ENCODE measurements at places on chromosomes 1 and 21. TPM values are rescaled to one million over a fixed set of nuclear protein-coding genes. Genes with fewer than 3 reads are reported as not detected.

- DNase-seq = no peak
Observed at GRCh38 chr1:19920132-19920710, 3.2 kb downstream of the PLA2G2E start.

GRCh38 chr1:68103884-68104554 lies 53.6 kb upstream of the DIRAS3 start:
- no peak for DNase-seq

DNA sequence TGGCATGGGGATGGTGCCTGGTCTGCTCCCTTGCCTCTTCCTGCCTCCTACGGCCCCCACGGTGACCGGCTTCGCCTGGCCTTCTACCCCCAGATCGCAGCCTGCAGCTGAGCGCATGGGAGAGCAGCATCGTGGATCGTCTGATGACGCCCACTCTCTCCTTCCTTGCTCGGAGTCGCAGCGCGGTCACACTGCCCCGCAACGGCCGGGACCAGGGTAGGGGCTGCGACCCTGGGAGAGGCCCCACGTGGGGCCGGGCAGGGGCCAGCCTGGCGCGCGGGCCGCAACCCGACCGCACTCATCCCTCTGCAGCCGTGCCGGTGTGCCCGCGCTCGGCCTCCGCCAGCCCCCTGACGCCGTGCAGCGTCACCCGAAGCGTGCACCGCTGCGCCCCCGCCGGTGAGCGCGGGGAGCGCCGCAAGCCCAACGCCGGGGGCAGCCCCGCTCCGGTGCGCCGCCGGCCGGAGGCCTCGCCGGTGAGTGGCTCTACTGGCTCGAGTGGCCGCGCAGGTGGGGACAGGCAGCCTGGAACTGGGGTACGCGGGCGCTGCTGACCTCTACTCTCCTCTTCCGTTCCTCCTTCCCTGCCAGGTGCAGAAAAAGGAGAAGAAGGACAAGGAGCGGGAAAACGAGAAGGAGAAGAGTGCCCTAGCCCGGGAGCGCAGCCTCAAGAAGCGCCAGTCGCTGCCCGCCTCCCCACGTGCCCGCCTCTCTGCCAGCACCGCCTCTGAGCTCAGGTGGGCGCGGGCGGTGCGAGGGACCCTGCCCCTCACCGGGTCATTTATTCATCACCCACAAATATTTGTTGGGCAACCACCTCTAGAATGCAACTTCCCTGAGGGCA lies 20.4 kb downstream of the MAP7D1 start:
- no peak for DNase-seq

DNA sequence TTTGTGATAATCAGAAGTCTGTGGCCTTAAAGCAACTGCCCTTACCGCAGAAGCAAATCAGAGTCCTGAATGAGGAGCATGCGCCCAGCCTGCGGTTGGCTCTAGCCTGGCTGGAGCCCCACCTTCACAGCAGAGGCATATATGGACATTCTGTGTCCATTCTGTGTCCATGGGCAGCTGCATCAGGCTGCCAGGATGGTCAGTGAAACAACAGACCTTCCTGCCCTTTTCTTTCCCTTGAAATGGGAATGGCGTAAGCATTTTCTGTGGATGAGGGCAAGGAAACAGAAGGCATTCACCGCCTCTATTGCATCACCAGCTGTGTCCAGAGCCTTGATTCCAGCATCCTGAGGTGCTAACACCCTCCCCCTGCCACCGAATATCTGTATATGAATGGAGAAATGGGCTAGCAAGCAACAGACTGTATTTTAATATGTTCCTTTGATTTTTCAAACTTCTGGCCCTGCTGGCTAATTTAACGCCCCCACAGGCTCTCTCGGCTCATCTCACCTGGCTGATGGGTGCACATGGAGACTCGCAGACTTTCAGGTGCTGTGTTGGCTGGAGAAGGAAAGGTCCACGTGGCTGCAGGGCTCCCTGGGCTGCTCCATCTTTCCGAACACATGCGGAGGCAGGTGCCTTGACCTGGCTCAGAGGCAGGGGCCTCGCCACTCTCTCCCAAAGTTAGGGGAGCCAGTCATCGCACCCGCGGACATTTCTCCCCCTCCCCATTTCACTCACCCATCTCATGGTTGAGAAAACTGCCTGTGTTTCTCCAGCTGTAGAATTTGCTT lies 159.2 kb downstream of the GALNT2 start:
- DNase-seq = no peak

DNA sequence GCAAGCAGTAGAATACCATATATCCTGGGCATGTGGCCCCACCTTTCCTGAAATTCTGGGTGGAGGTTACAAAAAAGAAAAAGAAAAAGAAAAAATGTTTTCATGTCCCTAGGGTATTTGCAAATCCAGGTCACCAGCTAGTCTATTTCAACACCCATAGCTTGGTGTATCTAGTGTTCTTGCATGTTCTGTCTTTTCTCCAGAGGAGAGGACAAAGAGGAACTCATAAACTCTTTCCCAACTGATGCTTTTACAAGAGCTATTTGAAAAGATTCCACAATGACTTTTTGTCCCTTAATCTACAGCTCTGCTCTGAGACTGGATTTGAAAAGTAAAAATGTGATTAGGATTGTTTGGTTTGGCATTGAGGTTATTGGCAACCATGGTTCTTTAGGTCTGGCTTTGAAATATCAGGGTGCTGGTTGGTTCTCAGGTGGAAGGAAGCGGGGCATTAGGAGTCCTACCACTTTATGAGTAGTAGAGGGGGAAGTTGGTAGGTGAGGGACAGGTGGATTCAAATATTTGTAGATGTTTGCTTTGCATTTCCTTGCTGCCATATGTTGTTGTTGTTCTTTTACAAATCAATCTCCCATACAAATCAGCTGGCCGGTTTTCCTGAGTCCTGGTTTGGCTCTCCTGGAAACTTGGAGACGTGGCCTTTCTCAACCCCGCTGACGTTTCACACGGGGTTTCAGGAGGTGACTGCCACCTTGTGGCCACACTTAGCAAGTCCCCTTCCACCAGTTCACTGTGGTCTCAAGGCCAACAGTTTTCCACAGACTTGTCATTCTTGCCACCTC lies 126.7 kb upstream of the KIAA0040 start:
- peak; percentile 75 for DNase-seq

- DNase-seq = no peak
Observed at GRCh38 chr1:231921646-231922345, 295.2 kb downstream of the DISC1 start.

DNA sequence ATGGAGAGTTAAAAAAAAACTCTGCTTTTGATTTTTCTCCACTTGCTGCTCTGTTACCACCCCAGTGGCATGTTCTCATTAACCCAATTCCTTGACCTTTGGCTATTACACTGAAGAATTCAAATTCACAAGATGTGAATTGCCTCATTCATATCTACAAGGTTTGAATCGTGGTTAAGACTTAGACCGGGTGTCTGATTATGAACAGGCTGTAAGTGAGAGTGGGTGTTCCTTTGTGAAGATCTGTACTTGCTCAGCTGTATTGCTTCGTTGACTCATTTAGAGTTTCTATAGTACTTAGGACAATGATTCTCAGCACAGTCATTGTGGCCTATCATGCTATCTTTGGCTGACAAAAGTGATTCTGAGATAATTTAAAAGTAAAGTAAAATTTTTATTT lies 36.4 kb downstream of the DNM3 start:
- no peak for DNase-seq

DNA sequence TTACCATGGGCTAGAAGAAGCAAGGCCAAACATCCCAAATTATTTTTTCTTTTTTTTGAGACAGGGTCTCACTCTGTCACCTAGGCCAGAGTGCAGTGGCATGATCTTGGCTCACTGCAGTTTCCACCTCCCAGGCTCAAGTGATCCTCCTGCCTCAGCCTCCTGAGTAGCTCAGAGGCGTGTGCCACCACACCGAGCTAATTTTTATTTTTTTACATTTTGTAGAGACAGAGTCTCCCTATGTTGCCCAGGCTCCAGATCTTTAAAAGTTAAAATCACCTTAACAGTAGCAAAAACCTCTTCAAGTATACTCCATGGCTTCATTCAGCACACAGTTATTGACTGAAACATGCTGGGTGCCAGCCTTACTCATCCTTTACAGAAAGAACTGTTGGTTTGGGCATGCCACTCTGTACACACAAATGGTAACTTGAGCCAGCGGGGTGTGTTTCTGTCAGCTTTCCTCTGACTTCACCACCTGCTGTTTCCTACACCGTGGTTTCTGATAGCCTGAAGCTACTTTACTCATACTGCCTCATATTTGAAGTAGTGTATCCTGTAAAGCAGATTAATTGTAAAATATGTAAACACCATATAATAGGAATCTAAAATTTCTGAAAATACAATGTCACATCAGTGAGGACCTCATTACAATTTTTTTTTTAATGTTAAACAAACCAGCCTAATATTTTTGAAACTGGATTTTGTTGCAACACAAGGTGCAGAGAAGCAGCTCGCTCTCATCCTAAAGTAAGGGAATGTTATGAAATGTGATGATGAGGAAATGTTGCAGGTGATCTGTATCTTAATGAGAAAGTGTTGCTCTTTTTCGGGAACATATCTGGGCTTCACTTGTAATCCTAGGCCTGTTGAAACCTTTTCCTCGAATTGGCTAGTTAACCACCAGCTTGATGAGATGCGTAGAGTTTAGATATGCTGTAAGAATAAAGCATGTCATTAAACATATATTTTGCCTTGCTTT lies 113.9 kb downstream of the ATP5PO start:
- peak; percentile 54 for DNase-seq

GRCh38 chr1:185661971-185662370 lies 72.2 kb upstream of the HMCN1 start:
- DNase-seq = no peak

DNA sequence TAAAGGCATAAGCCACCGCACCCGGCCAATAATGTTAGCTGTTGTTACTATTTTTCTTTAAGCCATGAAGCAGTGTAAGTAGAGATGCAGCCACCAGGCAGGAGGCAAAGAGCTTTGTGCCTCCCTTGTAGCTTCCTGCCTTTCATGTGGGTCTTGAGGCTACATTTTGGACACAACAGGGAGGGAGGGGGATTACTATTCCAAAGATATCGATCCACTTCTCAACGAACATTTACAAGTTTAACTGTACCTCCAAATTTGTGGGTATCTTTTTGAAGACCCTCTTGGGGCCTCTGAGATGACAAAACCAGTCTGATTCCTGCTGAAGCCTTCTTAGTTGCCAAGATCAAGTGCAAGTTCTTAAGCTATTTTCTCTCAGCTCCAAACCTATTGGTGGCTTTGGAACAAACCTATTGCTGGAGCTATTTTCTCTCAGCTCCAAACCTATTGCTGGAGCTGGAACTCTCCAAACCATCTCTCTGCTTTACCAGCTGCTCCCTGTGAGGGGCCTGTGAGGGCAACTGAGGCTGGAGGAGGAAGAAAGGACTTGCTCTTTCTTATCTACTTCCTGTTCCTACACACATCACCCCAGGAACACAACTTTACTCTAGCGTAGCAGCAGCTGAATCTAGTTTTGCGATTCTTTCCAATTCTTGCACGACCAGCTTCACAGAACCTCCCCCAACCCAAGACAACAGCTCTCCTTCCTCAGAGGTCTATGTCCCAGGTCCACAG lies 16.1 kb upstream of the RCAN3 start:
- no peak for DNase-seq

DNA sequence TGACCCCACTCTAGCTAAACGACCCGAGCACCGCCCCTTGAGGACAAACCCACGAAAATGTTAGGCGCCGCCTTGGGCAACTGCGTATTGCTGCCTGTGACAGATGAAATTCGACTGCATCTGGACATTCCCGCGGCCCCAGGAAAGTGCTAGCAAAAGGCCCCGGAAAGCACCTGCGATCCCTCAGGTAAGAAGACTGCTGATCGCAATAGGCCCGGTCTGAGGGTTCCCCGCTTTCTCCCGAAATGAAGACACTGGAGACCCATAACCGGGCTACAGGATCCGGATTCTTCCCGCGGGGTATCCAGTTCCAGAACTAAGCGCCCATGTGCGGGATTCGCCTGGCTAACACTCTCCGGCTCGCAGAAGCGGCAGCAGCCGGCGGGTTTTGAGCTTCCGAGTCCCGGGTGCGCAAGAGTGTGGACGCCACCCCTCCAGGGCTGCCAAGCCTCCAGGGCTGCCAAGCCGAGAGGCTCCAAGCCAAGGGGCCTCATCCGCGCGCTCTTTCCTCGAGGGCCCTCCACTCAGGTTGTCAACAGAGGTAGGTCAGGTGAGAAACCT lies 157.9 kb upstream of the NBPF11 start:
- DNase-seq = no peak

DNA sequence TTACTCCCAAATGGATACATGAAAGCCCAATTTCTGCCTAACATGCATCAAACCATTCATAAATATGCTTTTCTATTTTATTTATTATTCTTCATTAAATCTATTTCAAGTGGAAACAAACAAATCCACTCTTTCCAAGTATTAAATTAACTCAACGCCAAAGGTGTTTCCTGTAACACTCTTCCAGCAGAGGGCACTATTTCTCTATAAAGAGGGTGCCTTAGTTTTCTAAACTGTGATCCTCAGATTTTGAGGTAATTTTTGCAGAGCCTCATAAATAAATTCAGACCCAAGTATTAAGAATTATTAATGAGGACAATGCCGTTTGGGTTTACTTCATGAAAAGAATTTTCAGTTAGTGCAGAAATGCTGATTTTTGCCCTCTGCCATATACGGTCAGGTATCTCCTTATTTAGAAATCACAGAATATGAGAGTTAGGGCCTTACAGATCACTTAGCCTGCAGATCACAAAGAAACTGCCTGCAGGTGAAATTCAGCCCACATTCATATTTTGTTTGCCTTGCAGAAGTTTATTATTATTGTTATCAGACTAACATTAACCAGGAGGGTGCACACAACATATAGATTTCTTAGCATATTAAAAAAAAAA lies 40.1 kb upstream of the MYSM1 start:
- DNase-seq = no peak

DNA sequence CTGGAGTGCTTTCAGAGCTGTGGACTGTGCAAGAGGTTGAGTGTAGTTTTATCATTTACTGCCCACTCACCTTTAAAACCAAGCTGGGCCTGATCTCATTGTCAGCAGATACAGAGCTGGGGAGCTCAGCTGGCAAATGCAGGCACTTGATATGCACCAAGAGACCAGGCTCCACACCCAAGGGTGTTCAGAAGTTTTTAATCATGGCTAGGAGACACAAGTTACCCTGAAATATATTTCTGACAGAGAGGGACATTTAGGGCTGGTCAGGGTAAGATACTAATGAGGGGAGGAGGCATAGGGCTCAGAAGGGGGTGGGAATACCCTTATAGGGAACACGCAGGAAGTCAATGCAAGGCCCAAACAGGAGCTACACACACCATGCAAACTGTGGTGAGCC lies 153.7 kb downstream of the ELAVL4 start:
- DNase-seq = no peak

Gene C1orf210
- not detected for total RNA-seq

Gene WASF2
- total RNA-seq = 33.9 TPM

Gene DISC1
- total RNA-seq = 1.6 TPM

Gene CYP4A22
- total RNA-seq = not detected

Gene TMEM82
- total RNA-seq = not detected

Gene GJB3
- not detected for total RNA-seq

Gene FMO3
- total RNA-seq = 0.48 TPM

Gene KAZN
- 2.3 TPM for total RNA-seq

Gene ST6GALNAC3
- total RNA-seq = 5.4 TPM

Gene NCAM2
- total RNA-seq = 2.4 TPM

Gene SPRR1B
- total RNA-seq = not detected

Gene RNF11
- 113 TPM for total RNA-seq

Data from psoas muscle (tissue), 8 donors.